ENCODE measurements at places on chromosomes 4 and X.

GRCh38 chr4:153997516-153997915 lies 208.6 kb upstream of the SFRP2 start:
- no peak for DNase-seq

DNA sequence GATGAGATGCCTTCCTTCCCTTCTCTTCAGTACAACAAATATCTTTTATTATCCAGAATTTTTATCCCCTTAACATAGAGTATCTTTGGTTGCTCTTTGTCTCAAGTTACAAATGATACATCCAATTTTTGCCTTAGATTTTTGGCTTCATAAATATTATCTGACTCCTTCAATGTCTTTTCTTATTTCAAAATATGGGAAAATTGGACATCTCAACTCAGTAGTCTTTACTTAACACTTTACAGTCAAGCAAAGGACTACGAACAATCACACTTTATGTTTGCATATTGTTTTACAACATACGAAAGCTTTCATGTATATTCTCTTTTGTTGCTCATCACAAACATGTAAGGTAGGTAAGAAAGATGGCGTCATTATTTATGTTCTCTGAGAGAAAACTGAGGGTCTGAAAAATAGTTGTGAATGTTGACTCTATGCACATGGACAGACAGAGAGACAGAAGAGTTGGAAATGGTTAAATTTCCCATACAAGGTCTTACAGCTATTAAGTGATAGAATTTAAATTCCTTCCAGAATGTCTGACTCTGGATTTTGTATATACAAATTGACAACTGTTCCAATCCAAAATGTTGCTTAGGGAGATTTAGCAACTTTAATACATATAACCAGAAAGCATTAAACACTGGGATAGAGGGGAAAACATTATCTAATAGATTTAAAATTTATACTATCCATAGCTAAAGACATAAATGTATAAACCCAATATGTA lies 29.4 kb downstream of the DCHS2 start:
- no peak for DNase-seq

GRCh38 chrX:4762196-4762595 lies 1048.7 kb upstream of the PRKX start:
- no peak for DNase-seq

- no peak for DNase-seq
Measured at GRCh38 chr4:85116008-85116407, 149.5 kb upstream of the WDFY3 start.

- DNase-seq = no peak
Measured at GRCh38 chr4:53651156-53651735, 60.0 kb upstream of the LNX1 start.

- no peak for DNase-seq
Measured at GRCh38 chrX:1178580-1179057, 33.8 kb downstream of the CRLF2 start.

GRCh38 chrX:130628516-130628915 lies 226.7 kb downstream of the RBMX2 start:
- DNase-seq = no peak

- DNase-seq = no peak
Measured at GRCh38 chr4:144223661-144224060, 83.1 kb upstream of the GYPA start.

GRCh38 chrX:6498324-6498723 lies 36.6 kb downstream of the VCX3A start:
- DNase-seq = no peak

GRCh38 chrX:30010471-30010870 lies 204.9 kb upstream of the MAGEB2 start:
- no peak for DNase-seq

- DNase-seq = no peak
Measured at GRCh38 chr4:54784161-54784671, 126.5 kb downstream of the KIT start.

DNA sequence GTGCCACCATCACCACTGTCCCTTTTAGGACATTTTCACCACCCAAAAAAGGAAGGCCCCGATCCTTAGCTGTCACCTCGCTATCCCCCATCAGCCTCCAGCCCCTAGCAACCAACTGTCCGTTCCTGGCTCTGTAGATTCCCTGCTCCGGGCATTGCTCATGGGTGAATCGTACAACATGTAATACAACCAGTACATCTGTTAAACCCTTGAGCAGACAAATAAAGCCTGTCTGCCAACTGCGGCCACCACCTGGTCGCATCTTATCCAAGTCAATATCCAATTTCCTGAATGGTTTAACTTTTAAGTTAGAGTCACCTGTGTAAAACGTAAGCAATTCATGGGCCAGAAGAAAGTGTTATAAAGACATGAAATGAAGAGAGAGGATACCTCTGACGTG lies 251.9 kb downstream of the AFAP1 start:
- no peak for DNase-seq

- DNase-seq = no peak
Measured at GRCh38 chrX:13479452-13479813, 90.0 kb upstream of the EGFL6 start.

GRCh38 chrX:119604766-119605463 lies 1.3 kb downstream of the NKRF start:
- no peak for DNase-seq

GRCh38 chrX:96564595-96564994 lies 120.0 kb upstream of the DIAPH2 start:
- DNase-seq = no peak

GRCh38 chrX:111652719-111653118 lies 28.3 kb upstream of the ALG13 start:
- DNase-seq = no peak

GRCh38 chr4:15084780-15085179 lies 82.5 kb downstream of the CPEB2 start:
- no peak for DNase-seq

DNA sequence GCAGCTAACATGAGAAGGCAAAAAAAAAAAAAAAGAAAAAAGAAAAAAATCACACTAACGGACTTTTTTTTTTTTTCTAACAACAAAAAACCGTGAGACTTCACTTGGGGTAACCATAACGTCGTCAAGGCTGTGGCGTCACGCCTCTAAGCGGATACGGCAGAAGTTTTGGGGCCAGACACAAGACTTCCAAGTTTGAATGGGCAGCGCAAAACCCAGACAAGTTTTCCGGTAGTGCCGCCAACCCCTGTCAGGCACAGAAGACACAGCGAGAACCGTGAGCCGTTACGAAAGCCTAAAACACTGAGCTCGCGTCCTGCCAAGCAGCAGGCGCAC lies 556 bp upstream of the SMARCA5 start:
- no peak for DNase-seq

DNA sequence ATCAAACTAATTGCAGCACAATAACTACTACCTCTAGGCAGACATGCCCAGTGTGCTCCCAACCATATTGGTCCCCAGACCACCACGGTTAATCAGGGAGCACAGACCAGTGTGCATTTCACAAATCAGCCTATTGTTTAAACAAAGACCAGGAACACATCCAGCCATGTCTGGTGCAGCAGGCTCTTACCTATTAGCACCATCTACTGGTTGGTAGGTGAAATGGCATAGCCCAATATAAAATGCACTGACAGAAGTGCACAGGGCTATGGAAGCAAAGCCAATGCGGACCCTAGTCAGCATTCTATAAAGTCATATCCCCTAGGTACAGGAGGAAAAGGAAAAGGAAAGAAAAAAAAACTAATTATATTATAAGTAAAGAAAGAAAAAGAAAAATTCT lies 15.5 kb upstream of the CYLC1 start:
- DNase-seq = no peak

- DNase-seq = no peak
Measured at GRCh38 chr4:150582146-150582872, at the start of gene MAB21L2. MAB21L2 (plus strand) TSS chr4:150582151; CDS start chr4:150583030, 879 bp downstream.

DNA sequence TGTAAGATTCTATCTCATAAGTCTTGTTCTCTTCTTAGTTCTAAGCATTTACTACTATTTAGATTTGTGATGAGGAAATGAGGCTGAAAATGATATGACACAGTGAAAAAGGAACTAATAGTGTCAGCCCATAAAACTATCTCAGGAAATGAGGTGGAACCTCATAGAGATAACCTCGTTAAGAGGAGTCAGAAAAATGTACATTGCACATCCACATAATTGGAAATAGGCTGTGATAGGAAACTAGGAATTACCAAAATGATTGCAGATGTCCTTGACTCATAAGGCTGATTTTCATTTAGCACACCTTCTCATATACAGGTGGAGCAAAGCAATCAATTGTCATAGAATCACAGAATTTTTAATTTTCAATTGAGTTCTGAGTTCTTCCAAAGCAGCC lies 26.8 kb downstream of the ANXA10 start:
- DNase-seq = no peak

GRCh38 chrX:101383679-101384205 lies 2.2 kb downstream of the BTK start:
- DNase-seq = no peak

GRCh38 chr4:5157791-5158770 lies 106.8 kb downstream of the STK32B start:
- no peak for DNase-seq

DNA sequence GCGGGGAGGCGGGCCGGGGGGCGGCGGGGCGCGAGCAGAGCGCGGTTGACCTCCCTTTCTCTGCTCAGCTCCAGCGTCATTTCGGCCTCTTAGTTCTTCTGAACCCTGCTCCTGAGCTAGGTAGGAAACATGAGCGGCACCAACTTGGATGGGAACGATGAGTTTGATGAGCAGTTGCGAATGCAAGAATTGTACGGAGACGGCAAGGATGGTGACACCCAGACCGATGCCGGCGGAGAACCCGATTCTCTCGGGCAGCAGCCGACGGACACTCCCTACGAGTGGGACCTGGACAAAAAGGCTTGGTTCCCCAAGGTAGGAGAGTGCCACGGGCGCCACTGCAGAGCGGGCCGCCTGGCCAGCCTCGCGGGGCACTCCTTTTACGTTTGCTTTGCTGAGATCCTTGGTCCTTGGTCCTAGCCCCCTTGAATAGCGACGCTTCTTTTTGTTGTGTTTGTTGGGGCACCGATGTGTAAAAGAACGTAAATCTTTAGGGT lies at the start of gene HTATSF1:
Gene HTATSF1 (plus strand): TSS at position 37 of the 497 bp plus-strand sequence. CDS start 93 bp downstream, at position 130.
- peak; percentile 3 for DNase-seq

DNA sequence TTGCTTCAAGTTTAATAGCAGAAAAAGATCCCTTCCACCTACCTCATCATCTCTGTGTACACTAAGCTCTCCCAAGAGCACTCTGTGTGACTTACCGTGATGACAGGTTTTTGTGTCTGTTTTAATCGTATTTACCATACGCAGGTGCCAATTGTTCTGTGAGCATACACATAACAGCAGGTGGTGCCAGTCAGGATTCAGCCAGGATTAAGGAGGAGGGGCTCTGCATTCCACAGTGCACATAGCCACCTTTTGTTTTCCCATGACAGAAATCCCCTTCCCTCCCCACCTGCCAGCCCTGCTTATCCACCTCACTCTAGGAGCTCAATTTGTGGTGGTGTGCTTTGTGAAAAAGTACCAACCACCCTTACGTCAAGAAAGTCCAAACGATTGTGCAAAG lies 14.8 kb downstream of the ANK2 start:
- no peak for DNase-seq

DNA sequence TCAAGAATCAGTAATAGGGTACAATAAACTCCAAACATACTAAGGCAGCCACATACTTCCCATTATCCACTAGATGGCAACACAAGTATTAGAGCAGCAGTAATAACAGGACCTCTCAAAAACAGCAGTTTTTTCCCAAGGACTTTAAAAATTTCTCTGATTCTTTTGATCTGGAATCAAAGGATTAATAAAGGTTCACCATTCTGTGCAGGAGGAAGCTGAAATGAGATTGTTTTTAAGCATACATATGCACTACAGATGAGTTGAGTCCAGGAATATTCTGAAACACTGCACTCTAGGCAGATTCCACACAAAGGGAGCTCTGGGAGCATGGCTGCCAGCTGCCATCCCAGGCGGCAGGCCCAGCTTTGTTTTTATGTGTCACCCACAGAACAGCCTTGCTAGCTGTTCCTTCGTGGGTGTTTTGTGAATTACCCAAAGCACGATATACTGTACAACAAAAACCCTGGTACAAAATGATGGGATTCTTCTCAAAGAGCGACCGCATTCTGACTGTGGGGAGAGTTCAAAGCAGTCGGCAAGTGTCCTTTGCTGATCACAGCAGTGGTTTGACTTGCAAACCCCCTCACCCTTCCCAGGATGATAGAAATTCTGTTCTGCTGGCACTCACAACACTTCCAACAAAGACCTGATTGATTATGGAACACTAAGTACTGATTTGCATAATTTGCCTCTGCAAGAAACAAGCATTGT lies 61.0 kb downstream of the STX18 start:
- DNase-seq = no peak

DNA sequence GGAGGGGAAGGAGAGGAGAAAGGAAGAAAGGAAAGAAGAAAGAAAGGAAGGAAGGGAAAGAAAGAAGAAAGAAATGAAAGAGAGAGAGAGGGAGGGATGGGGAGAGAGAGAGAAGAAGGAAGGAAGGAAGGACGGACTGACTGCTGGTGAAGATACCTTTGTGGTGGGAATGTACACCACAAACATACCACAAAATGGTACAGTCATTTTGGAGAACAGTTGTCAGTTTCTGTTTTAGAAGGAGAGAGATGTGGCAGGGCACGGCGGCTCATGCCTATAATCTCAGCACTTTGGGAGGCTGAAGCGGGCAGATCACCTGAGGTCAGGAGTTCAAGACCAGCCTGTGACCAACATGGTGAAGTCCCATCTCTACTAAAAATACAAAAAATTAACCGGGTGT lies 40.0 kb upstream of the SHISA3 start:
- DNase-seq = no peak

DNA sequence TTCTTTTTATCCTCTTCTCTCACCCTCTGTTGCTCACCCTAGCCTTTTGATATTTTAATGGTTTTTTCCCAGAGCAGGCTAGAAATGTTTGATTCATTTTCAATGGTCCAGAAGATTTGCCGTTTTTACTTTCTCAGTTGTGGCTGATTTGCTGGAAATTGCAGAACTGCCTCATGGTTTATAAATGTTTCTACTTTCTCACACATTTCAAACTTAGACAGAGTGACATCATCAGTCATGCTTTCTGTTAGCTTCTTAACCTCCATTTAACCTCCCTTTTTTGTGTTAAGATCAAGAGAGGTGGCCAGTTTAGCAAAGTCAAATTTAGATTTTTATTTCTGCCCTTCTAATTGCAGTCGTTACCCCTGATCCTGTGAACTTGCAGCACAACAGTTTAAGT lies 8.7 kb downstream of the RXFP1 start:
- no peak for DNase-seq

Data from stimulated activated CD4-positive, alpha-beta T cell treated with anti-CD3 and anti-CD28 coated beads, Interleukin-15, amount 100 ng/mL, for 1 hour (primary cell).